ENCODE measurements at places on chromosomes 6 and 20.

GRCh38 chr6:154872542-154873114, 122.5 kb upstream of the TIAM2 start:
- no peak for DNase-seq

GRCh38 chr6:157244780-157245179, 78.5 kb downstream of the TMEM242 start:
- DNase-seq, result no peak

GRCh38 chr6:145621776-145622175, 113.5 kb downstream of the EPM2A start:
- no peak for DNase-seq

DNA sequence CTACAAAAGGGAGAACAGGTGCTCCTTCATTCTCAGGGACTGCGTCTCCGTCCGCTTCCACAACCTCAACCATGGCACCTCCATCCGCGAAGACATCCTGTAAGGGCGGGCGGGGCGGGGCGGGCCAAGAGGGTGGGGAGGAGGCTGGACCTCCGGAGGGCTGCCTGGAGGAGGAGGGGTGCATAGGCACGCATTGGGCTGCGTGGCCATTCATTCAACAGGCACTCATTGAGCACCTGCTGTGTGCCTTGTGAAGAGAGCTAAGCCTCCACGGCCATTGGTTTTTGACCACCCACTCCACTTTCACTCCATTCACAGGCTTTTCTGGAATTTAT, 435 bp downstream of the ZSWIM3 start:
- no peak for DNase-seq
